ENCODE measurements at places on chromosomes 1 and 21.

GRCh38 chr1:45629035-45629434 is 5.2 kb upstream of the CCDC17 start:
- DNase-seq, result no peak

- no peak for DNase-seq
These were observed 36.3 kb downstream of the MSTO1 start for GRCh38 chr1:155646307-155646706.

DNA sequence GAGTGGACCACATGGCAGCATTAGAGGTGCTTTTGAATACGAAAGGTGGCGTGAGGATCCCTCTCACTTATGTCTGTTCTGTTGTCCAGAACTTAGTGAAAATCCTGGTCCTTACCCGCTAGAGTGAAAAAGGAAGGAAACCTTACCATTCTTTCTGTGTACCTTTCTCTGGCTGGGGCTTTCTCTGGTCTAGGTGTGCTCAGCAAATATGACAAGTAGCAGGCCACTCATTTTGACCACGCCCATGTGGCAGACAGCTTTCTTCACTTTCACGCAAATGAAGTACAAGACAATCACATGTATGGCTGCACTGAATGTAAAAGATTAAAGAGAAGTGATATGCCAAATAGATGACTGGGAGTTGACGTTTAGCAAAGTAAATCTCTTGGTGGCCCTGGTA is 131.9 kb downstream of the FGGY start:
- DNase-seq, result no peak

- DNase-seq, result no peak
These were observed 169.2 kb downstream of the DHRS3 start for GRCh38 chr1:12448746-12449177.

DNA sequence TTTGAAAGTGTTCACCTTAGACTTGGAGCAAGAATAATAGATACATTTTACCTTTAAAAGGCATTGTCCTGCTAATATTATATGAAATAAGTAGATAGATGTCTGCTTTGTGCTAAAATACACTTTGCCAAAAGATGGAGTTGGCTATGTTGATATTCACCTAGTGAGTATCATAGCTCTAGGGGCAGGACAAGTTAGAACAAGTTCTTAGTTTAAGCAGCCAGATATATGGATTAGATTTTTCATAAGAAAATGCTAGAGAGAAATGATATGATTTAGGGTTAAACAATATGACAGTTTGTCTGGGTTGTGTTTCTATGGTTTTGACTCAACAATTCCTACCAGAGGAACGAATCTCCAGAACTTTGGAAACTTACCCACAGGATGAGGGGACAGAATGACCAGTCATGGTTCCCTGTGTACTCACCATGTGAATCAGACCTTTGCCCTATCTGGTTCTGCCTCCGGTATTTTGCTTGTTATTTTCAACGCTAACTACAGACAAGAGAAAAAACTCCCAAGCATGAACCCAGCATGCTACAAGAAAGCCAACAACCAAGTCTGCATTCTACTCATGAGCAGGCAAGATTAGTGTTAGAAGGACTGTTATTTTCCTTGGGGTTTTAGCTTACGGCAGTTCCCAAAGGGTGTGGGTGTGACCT is 1.7 kb downstream of the F5 start:
- DNase-seq, result no peak

GRCh38 chr1:171742577-171742922 is 685 bp upstream of the VAMP4 start:
- no peak for DNase-seq

GRCh38 chr1:207992677-207993236 is 81.8 kb upstream of the CD34 start:
- DNase-seq, result no peak

DNA sequence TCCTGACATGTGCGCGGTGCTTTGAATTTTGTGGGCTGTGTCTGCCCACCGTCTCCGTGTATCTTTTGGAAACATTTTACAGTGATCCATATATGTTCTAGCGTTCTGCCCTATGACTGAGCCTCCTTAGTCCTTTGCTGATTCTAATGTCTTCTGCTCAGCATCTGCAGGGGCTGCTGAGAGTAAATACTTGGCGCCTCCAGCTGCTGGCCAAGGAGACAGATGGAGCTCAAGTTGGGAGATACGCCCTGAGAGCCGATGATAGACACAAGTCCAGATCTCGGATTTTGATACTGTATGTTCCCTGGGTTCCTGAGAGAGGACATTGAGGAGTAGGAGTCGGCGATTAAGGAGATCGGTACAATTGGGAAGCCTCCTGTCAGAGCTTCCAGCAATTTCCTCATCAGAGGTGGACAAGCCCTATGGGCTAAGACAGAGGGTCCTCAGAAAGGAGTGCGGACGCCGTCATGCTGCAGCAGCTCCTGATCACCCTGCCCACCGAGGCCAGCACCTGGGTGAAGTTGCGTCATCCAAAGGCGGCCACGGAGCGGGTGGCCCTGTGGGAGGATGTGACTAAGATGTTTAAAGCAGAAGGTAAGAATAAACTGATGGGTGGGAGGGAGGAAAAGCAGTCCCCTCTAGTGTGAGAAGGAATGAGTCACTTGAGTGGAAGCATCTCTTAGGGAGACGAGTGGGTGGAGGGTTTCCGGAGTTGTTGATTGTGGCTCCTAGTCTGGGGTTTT is 390 bp downstream of the ZFP69B start:
- no peak for DNase-seq

- no peak for DNase-seq
These were observed 9.2 kb downstream of the IL12RB2 start for GRCh38 chr1:67316918-67317317.

GRCh38 chr1:230691615-230692014 is 22.3 kb downstream of the AGT start:
- DNase-seq, result no peak

DNA sequence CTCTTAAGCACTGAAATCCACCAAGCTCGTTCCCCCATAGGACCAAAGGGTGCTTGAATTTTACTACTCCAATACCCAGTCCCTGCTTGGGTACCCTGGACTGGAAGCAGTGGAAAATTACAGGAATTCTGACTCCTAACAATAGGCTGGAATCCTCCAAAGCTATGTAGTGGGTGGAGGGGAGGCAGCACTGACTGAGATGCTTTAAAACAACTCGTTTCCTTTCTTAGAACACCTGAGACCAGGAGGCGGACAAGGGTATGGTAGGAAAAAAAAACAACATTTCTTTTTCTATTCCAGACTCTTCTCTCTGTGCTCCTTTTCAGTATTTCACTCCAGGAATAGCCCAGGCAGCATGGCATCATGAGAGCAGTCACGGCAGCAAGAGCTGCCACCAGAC is 2.3 kb downstream of the PEF1 start:
- no peak for DNase-seq

DNA sequence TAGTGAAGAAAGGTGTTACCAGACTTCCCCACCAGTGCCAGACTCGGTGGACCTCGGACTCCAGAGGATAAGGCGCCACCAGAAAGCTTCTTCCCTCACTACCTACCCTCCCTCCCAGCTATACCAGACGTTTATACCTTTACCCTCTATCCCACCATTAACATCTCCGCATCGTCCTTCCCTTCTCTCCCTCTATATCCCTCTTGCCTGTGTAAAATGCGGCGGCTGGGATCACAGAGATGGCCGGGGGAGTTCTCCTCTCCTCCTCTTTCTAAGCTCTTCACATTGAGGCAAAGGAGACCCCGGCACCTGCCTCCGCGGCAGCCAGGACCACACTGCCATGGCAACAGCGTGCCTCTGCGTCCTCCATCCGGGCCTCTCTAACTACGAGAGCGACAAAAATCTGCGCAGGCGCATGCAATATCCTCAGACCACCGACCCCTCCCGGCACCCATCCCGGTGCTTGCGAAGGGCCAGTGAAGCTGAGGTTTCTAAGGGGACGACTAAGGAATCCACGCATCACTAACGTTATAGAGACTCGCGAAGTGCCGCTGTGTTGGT is at the start of gene CCDC181:
TSS of gene CCDC181 (minus strand) at position 394 of the 561 bp plus-strand sequence. CDS start 2,547 bp downstream, outside the sequence.
- peak; percentile 88 for DNase-seq
